Activated CD4-positive, alpha-beta T cell treated with anti-CD3 and anti-CD28 coated beads for 24 hours (primary cell): ENCODE measurements at places on chromosomes 1 and 21.

GRCh38 chr1:161195171-161195570, 3.7 kb downstream of the ADAMTS4 start:
- DNase-seq = no peak

GRCh38 chr1:169295425-169295824, 72.2 kb downstream of the NME7 start:
- no peak for DNase-seq

- no peak for DNase-seq
These were observed 51.7 kb downstream of the WLS start for GRCh38 chr1:68180441-68181164.

DNA sequence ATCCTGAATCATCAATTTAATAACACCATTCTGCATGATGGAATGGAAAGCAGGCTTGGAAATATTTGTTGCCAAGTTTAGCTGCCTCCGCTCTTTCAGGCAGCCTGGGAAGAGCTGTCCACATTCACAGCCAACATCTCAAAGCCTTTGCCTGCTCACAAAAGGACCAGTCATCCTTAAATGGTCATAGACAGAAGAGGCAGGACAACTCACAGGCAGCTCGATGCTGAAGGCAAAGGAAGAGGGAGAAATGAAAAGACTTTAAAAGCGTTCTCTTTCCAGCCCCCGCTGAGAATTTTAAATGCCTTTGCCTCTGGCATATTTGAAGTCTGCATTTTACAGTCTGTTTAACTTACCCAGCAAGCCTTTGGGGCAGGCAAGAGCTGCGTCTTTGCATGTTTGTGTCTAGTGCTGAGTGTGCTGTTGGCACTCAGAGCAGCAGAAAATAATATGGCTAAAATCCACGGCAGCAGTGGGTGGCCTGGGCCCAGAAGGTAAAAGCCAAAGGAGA, 68.9 kb downstream of the NMNAT2 start:
- DNase-seq = no peak

GRCh38 chr1:83673312-83673711, 325.6 kb downstream of the TTLL7 start:
- DNase-seq = no peak

GRCh38 chr1:246214708-246215509, 292.2 kb downstream of the SMYD3 start:
- DNase-seq = no peak

- no peak for DNase-seq
These were observed 9.7 kb upstream of the ADGRB2 start for GRCh38 chr1:31773861-31774260.

DNA sequence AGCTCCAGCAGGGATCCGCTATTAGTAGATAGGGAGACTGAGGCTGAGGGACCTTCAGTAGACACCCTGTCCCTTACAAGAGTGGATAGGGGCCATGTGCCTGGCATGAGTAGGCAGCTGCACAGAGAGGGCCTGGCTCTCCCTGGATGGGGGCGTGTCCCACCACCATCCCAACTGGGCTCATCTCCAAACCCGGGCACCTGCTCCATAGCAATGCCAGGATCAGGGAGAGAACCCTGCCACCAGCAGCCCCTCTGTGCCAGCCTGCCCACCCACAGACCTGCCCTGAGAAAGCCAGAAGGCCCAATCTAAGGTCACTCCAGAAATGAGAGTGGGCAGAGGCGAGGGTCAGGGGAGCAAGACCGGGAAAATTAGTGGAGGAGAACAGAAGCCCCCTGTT, 121.3 kb downstream of the GRIK3 start:
- no peak for DNase-seq

DNA sequence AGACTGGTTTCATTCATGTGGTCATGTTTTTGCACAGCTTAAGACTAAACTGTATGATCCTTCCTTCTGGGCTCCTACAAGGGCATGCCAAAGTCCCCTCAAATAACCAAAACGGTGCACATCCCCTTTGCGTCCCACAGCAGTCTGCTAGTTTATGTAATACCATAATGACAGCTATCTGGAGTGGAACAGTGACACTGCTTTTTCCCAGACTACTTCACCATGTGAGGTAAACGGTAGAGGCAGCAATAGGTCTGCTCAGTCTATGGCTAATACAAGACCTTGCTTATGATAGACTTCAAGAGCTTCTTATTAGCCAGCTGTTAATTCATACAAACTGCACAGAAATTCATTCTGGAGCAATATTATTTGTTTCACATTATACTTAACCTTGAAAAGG, 395.5 kb downstream of the SMYD3 start:
- no peak for DNase-seq

DNA sequence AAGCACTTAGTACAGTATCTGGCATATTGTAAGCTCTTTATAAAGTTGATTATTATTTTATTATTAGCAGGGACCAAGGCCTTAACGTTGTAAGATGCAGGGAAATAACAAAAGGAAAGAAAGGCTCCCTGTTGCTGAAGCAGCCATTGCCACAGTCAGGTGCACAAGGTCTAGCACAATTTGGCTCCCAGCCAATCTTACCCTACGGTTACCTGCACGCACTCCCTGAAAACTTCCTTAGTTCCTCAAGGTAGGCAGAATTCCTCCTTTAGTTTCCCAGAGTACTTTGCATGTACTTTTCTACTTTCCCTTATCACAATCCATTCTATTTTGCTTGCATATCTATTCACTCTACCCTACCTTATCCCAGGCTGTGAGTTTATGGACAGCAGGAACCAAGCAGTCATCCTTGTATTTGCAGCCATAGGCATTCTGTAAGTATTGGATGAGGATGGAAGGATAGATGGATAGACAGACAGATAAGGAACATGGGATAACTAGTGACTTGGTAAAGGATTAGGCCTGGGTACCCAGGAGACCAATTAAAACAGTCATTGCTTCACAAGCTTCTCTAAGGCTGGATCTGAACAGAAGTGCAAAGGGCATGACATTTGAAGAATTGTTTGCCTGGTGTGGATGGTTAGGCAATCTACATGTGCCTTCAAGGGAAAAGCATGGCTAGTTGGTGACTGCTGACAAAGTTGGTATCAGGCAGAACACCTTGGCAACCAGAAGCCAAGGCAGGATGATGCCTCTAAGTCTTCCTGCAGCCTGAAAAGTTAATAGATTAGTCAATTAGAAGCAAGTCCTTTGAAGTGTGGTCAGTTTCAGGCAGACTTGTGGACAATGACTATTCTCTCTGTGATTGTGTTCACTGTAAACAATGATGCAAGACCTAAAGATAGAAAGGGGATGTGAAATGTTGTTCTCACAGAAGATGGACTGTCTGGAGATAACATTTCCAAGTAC, 20.8 kb upstream of the JAK1 start:
- DNase-seq = no peak

GRCh38 chr1:20126041-20126805, 6.9 kb upstream of the PLA2G2D start:
- DNase-seq = no peak

GRCh38 chr1:109208394-109208793, 5.3 kb upstream of the SARS1 start:
- DNase-seq = no peak

GRCh38 chr1:117657031-117657430, 51.2 kb downstream of the TENT5C start:
- DNase-seq = no peak

- no peak for DNase-seq
These were observed 47.4 kb downstream of the PLA2G4A start for GRCh38 chr1:186875896-186876835.

DNA sequence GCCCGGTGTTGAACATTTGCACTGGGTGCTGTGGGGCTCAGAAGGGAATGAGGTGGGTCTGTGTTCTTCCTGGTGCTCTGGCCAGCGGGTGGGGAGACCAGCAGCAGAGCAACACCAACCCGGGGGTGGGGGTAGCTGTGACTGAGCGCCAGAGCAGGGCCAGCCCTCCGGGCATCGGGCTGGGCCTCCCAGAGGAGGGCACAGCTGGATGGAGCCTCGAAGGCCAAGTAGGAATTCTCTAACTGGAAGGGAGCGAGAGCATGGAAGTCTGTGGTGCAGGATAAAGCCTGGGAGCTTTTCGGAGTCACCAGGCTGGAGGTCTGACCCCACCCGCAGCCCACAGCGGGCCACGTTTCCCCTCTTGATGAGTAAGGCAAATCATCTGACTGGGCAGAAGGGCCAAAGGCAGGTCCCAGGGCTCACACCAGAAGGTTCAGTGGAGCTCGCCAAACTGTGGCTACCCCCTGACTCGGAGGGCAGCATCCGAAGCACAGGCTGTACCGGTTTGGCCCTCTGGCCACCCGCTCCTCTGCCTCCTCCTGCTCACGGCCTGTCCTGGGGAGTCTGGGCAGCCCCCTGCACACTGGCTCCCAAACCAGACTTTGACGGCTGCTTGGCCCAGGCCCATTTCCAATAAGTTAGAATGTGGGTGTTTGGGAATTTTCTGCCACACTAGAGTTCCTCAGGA, 18.8 kb downstream of the SLC1A7 start:
- no peak for DNase-seq

DNA sequence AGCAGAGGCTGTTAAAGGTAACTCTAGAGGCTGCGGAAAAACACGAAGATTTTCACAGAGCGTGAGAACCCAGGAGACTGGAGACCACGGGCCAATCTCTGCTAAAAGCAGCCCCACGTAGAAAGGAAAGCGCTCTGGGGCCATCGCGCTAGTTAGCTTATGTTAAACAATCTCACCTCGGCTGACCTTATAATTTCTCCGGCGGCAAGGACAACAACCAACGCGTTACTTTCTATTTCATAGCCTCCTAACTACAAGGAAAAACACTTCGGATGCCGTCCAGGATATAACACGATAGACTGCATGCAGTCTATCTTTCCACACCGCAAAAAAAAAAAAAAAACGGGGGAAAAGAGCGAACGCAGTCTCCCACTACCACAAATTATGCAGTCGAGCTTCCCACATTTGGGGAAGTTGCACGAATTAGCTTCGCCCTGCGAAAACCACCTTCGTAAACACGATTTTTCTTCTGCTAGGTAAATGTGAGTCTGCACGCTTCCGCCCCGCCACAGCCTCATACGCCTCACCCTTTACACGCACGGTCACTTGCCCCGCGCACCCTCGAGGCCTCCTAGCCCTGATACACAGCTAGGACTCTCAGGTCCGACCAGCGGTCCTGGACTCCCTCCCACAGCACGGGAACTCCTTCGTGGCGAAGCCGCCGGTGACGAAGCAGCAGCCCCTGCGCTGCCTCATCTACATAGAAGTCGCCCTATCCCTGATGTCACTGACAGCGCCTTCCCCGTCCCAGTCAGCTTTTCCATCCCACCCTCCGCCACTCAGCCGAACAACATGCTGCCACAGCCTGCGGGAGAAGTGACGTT, 87.8 kb downstream of the PRKAB2 start:
- peak; percentile 74 for DNase-seq

DNA sequence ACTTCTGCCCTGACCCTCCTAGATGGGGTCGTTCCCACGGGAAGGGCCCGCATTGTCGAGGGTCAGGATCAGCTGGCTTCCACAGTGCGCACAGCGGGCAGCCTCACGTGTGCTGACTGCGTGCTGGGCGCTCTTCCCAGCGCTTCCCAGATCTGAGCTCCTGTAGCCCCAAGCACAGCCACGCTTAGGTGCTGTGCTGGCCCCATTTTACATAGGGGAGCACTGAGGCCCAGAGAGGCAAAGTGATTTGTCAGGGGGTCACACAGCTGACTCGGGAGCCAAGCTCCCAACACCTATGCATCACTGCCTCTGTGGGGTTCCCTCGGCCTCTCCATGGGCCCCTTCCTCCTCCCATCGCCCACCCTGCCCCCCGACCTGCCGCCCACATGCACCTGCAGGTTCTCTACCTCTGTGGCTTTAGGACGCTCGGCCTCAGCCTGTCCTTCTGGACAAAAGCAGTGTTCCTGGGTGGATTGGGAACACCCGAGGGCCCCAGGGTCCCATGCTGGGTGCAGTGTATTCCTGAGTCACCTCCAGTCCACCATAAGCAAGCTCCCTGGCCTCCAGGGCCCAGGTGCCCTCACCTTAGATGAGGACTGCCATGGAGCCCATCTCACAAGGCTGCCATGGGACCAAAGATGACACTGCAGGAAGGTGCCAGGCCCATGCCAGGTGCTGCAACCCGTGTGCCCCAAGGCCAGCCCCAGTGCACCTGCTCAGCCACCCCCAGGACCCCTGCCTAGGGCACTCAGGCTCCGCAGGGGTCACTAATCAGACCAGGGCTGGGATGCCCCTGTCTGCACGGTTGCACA, 23.3 kb downstream of the TFF3 start:
- no peak for DNase-seq

DNA sequence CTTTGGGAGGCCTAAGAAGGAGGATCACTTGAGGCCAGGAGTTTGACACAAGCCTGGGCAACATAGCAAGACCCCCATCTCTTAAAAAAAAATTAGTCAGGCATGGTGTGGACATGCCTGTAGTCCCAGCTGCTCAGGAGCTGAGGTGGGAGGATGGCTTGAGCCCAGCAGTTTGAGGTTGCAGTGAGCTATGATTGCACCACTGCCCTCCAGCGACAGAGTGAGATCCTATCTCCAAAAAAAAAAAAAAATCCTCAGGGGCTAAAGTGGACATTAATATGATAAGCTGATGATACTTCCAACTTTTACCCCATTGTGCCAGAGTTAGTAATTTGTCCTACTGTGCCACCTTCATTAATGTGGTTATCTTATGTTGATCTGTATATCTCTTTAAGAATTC, 327.8 kb upstream of the FMN2 start:
- DNase-seq = no peak

DNA sequence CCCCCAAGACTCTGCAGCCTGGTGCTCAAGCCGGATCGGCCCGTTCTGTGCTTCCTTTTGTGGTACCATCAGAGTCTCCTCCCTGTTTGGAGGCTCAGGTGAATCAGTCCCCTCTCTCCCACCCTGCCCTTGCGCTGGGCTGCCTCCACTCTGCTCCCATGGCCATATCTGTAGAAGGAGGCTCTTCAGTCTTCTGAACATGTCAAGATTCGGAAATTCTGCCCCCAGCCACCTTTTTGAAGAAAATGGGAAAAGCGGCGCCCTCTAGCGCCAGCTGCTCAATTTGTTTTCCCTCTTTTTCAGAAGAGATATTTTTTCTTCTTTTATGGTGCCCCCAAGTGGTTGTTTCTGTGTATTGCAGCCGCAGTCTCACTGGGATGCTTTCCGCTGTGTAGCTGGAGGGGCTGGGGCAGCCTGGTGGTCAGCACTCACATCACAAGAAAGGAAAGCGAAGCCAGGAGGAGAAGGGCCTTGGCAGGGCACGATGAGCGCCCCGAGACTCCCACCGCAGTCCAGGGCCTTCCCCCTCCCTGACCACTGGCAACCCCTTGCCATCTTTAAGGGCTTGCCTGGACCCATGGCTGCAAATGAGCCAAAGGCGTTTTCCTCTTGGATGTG, 58.4 kb upstream of the CACNA1E start:
- DNase-seq = peak; percentile 76

DNA sequence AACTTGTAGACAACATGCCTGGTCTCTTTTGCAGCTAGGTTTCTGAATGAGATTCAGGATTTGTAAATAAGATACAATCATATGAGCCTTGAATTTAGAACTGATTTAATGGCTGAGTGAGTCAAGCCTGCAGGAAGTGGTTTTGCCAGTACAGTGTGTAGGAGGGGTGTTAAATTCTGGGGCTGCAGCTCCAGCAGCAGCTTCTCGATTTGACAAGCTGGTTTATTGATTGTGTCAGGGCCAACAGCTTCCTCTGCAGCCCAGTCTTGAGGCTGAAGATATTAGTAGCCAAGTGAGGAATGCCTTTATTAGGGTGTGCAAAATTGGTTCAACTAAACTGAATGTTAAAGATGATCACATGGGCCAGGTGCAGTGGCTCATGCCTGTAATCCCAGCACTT, 11.5 kb upstream of the PLA2G5 start:
- DNase-seq = peak; percentile 20
